Inflammatory macrophage (primary cell): ENCODE measurements at places on chromosomes 11 and 22.

- no peak for DNase-seq
These were observed 106.3 kb upstream of the PITPNB start for GRCh38 chr22:28025333-28025732.

- no peak for DNase-seq
These were observed 714.9 kb downstream of the OPCML start for GRCh38 chr11:132817387-132817786.

GRCh38 chr22:19287076-19287707, 4.3 kb downstream of the CLTCL1 start:
- DNase-seq: no peak

DNA sequence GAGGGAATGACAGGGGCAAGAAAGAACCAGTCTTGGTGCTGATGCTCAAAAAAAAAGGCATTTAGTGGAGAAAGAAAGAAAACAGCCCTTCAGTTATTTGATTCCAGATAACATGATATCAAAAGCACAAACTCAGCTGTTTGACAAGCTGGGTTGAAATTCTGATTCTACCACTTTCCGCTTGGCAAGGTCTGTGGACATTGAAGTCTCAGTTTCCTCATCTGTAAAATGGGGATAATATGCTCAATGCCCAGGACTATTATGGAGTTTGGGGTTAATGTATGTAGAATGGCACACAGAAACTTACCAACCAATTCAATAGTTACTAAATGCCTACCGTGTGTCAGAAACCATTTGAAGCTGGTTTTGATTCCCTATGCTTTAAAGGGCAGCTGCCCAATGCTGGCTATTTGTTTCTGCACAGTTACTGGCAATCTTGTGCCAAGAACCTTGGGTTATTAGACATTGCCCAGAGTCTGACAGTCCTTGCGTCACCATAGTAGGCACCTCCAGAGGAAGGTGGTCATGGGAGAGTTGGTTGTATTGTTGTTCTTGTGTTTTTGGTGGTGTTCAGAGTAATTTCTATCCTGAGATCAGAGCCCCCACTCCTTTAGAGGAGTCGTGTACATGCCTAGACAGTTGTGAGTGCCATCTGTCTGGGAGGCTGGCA, 19.5 kb downstream of the ELF5 start:
- DNase-seq: no peak

DNA sequence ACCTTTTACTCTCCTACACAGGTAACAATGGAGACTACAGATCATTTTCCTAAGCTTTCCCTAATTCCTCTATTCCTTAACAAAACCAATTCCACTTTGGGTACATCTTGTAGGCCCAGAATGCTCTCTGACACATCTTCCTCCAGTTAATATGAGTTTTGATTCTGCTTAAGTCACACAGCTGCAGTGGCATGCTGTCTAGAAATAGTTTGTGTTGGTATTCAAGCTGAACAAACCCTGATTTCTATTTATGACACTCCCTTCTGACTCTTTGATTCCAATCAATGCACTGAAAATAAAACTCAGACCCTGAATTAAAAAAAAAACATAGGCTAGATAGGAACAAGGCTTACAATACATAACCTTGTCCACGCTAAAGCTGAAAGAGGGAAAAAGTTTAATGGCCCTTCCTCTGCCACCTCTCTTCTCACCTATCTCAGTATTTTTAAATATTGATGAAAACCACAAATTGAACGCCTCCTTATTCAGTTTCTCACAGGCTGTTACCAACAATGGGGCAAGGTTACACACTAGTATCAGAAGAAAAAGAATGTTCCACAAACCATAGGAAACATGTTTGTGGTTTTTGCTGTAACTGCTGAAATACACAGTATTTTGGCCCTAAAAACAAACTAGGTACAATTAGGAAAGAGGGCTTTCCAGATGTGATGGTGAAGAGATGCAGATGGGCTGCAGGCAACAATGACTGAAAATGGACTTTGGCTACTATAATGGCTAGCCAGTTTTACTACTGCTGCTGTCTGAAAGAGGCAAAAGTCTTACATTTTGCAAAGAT, 35.7 kb upstream of the GAB2 start:
- no peak for DNase-seq

DNA sequence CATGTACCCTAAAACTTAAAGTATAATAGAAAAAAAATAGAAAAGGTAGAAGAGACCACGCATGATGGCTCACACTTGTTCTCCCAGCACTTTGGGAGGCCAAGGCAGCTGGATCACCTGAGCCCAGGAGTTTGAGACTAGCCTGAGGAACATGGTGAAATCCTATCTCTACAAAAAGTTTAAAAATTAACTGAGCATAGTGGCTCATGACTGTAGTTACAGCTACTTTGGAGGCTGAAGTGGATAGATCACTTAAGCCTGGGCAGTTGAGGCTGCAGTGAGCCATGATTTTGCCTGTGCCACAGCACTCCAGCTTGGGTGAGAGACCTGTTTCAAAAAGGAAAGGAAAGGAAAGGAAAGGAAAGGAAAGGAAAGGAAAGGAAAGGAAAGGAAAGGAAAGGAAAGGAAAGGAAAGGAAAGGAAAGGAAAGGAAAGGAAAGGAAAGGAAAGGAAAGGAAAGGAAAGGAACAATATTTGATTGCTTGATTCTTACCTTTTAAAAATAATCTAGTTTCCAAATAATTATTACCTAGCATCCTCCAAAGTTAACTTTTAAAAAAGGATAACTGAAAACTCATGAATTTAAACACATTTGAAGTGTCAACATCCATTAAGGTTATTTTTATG, 99.9 kb upstream of the PAX6 start:
- DNase-seq: no peak

GRCh38 chr22:35148381-35148780, 82.4 kb downstream of the ISX start:
- DNase-seq: no peak

GRCh38 chr22:41157083-41157482, 48.0 kb upstream of the L3MBTL2 start:
- DNase-seq: no peak

GRCh38 chr22:27790376-27791158, 11.0 kb downstream of the MN1 start:
- no peak for DNase-seq

GRCh38 chr11:75342231-75342918, 9.1 kb downstream of the ARRB1 start:
- no peak for DNase-seq

GRCh38 chr11:68549789-68550484, 89.4 kb downstream of the PPP6R3 start:
- no peak for DNase-seq

DNA sequence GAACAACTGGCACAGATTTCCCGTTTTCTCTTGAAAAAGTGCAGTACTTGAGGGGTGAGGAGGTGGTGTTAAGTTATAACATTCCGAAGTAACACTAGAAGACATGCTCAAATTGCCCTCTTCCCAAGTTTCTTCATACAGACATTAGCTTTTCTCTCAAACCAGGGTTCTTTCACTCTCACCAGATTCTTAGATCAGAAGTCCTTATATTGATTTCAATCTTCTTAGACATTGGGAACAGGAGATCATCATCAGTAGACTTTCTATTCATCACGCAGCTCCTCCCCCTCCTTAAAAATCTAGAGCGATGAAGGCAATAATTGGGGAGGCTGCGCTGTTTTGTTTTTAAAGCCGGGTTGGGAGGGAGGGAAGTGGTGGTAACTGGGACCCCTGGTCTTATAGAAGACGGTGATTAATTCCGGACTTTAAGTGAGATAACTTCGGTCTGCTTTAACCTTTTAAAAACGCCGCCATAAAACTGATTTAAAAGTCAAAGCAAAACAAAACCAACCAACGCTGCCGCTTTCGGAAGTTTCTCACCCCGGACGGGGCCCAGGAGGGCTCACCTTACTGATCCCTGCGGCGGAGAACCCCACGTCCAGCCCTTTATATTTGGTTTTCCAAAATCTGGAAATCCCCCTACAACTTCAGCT, 665 bp downstream of the USP28 start:
- DNase-seq: peak; percentile 12

DNA sequence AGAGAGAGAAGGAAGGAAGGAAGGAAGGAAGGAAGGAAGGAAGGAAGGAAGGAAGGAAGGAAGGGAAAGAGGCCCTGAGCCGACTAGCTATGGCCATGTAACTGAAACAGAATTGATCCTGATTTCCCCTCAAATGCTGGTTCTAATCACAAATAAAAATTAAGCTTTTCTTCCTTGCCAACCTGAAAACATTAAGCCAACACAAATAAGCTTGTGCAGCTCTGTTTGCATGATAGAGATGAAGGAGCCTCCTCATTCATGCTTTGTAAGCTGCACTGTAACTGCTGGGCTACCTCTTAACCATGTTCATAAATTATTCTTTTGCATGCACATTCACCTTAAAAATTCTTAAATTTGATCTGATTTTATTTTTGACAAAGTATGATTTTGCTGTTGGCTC, 27.7 kb upstream of the APOL5 start:
- DNase-seq: no peak

GRCh38 chr22:36858156-36858555, 2.6 kb upstream of the NCF4 start:
- no peak for DNase-seq

DNA sequence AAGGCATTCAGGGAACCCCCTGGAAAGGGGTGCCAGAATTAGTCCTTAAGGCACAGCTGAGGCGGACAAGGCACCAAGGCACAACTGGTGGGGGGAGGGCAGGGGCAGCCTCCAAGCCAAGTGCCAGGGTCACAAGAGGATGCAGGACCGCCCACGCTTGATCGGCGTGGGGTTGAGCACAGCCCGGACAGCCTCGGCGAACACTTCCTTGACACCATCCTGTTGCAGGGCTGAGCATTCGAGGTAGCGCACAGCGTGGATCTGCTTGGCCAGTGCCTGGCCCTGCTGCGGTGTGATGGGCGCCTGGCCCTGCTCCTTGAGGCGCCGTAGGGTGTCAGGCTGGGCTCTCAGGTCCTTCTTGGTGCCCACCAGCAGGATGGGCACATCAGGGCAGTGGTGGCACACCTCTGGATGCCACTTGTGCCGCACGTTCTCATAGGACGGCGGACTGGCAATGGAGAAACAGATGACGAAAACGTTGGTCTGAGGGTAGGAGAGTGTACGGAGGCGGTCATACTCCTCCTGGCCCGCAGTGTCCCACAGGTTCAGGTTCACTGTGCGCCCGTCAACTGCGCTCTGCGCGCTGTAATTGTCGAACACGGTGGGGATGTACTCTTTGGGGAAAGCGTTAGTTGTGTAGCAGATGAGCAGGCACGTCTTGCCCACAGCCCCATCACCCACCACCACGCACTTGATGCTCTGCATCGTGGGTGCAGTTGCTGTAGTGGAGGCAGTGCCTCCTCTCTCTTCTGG, 13.1 kb downstream of the RHOG start:
- DNase-seq: peak; percentile 56
